ENCODE measurements at places on chromosomes 13 and 19.

DNA sequence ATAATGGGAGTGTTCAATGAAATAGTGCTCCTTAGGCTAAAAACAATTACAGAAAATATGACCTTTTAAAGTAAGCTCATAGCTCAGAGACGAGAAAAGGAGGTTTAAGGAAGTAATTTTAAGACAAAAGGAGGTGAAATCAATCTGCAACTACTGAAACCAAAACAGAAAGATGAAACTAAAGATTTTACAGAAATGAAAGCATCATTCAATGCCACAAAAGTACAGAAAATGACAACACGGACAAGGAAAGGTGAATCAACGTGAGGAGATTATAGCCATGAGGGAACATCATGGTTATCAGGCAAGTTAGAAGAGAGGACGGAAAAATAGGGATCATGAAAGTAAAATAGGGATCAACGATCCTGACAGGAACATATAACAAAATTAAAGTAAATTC lies 745.2 kb downstream of the PCDH17 start:
- H3K4me1 ChIP-seq = no peaks in the 10 kb centered on the region
- H3K27me3 ChIP-seq = no peaks in the 10 kb centered on the region
- H3K27ac ChIP-seq = no peak overlapping the region
- DNase-seq = no peak
- no peaks in the 10 kb centered on the region for H3K36me3 ChIP-seq
- no peak overlapping the region for H3K4me3 ChIP-seq

GRCh38 chr13:113493315-113493951 lies 2.9 kb upstream of the DCUN1D2 start:
- DNase-seq = no peak
- no peaks in the 10 kb centered on the region for H3K36me3 ChIP-seq
- no peak overlapping the region for H3K27ac ChIP-seq
- H3K4me3 ChIP-seq = no peak overlapping the region
- H3K4me1 ChIP-seq = peaks cover 17% of the 10 kb centered on the region

- DNase-seq = no peak
- H3K27ac ChIP-seq = no peak overlapping the region
- H3K36me3 ChIP-seq = no peaks in the 10 kb centered on the region
- H3K4me3 ChIP-seq = no peak overlapping the region
These were observed 20.0 kb downstream of the ENOX1 start for GRCh38 chr13:43766725-43767124.

GRCh38 chr19:8208922-8209461 lies at the start of gene CERS4:
Gene CERS4, plus strand, starts transcription at chr19:8209370. Its CDS starts 41,707 bp downstream, at chr19:8251077.
- H3K27ac ChIP-seq = peak within 1 kb of the TSS; percentile 74
- peak; percentile 83 for DNase-seq
- no peaks in the 10 kb centered on the region for H3K27me3 ChIP-seq
- H3K4me1 ChIP-seq = peaks cover 10% of the 10 kb centered on the region
- no peaks in the 10 kb centered on the region for H3K36me3 ChIP-seq
- peak within 1 kb of the TSS; percentile 55 for H3K4me3 ChIP-seq

DNA sequence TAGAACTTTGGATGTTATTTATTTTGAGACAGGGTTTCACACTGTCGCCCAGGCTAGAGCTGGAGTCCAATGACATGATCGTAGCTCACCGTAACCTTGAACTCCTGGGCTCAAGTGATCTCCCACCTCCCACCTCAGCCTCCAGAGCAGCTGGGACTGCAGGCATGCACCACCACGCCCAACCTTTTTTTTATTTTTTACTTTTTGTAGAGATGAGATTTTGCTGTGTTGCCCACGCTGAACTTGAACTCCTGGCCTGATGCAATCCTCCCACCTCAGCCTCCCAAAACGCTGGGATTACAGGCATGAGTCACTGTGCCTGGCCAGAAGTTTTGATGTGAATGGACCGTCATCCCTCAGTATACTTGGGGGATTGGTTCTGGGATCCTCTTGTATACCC lies 13.7 kb downstream of the ANKRD27 start:
- H3K36me3 ChIP-seq = no peaks in the 10 kb centered on the region
- H3K4me3 ChIP-seq = no peak overlapping the region
- H3K4me1 ChIP-seq = no peaks in the 10 kb centered on the region
- H3K27ac ChIP-seq = no peak overlapping the region

- H3K27ac ChIP-seq = no peak overlapping the region
- H3K36me3 ChIP-seq = no peaks in the 10 kb centered on the region
These were observed 97.7 kb upstream of the IPO5 start for GRCh38 chr13:97855570-97856303.

DNA sequence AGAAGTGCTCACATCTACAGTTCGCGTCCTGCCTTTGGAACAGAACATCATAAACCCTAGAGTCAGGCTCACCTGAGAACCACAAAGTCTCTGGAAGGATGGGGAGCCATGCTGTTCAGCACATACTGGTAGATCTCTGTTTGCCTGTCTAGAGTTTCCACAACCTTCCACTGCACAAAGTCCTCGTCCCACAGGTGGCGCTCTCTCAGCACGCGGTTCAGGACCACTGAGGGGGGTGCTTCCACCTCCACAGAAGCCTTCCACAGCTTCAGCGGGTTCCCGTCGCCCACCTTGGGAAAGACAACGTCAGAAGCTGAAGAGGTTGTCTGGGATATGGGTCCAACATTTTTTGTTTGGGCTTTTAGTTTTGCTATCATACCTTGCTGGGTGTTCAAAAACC lies 93.6 kb downstream of the KL start:
- H3K27me3 ChIP-seq = no peaks in the 10 kb centered on the region
- no peaks in the 10 kb centered on the region for H3K36me3 ChIP-seq
- DNase-seq = no peak
- peaks cover 14% of the 10 kb centered on the region for H3K4me1 ChIP-seq
- no peak overlapping the region for H3K27ac ChIP-seq

DNA sequence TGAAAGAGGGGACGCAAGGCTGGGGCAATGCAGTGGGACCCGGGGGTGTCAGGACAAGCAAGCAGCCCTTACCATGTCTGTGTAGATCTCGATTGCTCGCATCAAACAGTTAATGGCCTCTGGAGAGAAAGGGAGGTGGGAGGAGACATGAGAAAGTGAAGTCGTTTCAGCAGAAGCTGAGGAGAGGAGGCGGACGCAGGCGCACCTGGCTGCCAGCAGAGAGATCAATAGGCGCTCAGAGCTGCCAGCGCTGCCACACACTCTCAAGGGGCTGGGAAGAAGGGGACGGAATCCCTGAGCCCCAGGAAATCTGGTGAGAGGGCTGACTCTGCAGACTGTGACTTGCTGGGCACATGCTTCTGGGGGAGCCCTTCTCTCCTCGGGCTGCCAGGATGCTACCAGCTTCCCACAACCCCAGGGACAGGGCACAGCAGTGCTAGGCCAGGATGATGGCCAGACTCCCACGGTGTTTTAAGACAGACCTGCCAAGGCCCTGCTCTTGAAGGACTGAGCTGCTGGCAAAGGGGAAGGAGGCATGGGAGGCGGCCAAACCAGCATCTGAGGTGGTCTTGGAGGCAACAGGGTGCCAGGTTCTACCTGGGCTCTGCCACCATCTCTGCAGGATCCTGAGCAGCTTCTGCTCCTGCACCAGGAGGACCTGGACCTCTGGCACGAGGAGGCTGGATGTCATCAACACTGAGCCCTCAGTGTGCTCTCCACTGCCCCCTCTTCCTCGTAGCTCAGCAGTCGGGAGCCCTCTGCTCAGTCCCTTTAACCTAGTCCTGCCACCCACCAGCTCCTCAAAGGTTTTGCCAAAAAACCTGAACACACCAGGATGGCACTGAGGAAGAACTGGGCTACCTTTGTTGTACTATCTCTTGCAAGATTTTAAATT lies 11.7 kb upstream of the KPTN start:
- H3K4me1 ChIP-seq = no peaks in the 10 kb centered on the region
- H3K27ac ChIP-seq = no peak overlapping the region
- H3K27me3 ChIP-seq = no peaks in the 10 kb centered on the region
- H3K36me3 ChIP-seq = no peaks in the 10 kb centered on the region

Data from ovary (tissue), 10 donors.